ENCODE measurements at places on chromosomes 2 and 18.
A peak's percentile ranks its signal among the peaks of the same experiment; 100 is the strongest.

DNA sequence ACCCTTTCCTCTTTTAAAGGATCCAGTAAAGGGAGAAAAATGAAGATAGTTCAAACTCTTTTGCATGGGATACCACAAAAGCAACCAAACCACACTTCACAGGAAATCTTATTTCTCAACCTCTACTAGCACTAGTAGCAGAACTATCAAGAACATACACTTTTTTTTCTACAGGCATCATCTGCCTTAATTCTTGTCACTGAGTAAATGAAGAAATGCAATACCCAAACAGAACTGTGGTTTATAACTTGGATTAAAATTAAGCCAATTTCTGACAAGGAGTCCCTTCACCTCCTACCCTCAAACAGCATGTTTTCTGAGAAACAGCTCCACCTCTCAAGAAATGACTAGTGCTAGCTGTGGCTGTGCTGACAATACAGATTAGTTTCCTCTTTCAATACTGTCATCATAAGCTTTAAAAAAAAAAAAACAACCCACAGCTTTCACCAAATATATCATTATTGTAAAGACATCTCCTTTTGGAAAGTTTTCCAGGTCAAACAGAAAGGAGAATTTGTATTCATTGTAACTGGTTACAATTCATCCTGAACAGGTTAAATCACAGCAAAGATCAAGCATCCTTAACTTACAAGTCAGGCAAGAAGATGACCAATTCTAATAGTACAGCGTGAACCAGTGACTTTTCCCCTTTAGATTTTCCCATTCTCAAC, 44.4 kb downstream of the PTPN2 start:
- DNase-seq, result no peak

DNA sequence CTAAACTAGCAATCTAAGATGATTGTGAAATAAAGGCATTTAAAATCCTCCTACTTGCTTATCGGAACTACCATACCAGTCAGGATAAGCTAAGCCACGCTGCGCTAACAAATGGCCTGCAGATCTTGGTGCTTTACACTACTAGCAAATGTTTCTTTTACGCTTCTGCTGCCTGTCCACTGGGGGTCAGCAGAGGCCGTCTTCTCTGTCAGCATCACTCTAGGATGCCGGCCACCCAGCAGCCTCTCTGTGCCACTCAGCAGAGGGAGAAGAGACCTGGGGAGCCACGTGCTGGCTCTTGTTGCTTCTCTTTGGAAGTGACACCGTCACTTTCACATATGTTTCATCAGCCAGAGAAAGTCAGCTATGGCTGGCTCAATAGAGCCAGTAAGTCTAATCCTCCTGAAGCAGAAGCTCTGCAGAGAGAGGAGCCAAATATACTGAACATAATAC, 36.6 kb downstream of the COPS8 start:
- no peak for DNase-seq

- DNase-seq, result no peak
Observed at GRCh38 chr2:192969055-192969454, 774.3 kb upstream of the TMEFF2 start.

GRCh38 chr18:22417496-22418188, at the start of gene CTAGE1:
Gene CTAGE1, minus strand, starts transcription at chr18:22417915. Its CDS starts 104 bp downstream, at chr18:22417811.
- DNase-seq, result no peak

- no peak for DNase-seq
Observed at GRCh38 chr2:231780123-231780908, 766 bp downstream of the PDE6D start.

DNA sequence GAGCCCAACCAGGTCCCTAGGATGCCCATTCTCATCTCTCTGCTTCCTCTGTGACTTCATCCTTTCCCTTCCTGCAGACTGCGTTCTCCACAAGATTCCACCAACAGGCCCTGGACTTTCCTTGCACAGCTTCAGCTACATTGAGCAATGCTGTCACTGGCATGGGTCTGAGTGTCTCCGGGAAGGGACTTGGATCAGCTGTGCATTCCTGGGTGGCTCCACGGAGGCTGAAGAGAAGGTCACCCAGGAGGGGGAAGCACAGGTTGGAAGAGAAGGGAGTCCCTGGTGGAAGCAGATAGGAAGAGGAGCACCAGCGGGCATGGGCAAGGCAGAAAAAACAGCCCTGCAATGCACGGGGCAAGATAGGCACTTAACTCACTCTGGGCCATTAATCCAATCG, 140.5 kb downstream of the UXS1 start:
- no peak for DNase-seq

DNA sequence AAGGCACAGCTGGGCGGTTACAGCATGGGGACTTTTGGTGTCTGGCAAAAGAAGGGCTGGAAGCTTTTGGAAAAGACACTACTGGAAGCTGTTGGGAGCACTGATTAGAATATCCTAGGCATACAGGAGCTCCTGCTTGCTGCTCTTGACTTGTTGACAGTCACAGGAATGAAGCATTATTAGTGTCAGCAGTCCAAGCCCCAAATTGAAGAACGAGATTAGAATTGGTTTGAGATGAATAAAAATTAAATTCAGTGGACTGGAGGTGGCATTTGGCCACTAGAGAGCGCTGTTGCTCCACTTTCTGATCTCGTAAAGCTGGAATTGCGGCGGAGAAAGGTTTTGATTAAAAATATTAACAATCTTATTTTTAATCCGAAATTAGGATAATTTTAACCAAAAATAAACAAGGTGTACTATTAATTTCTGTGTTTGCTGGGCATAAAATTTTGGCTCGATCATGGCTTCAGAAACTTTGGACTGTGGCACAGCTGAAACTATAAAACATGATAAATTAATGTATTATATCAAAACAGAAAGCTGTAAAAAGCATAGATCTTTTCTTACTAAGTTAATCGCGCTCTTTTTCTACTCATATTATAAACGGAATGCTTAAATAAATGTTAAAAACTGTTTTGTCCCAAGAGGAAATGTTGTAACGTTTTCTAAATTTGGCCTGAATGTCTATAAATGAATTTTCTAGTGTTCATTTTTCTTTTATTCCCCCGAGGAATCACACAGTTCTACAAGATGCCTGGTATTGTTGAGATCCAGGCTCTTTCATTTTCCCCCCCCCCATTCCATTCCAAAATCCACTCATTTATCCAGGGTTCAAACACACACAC, 2.4 kb upstream of the HOXD8 start:
- peak; percentile 53 for DNase-seq

GRCh38 chr2:229740279-229740678, 25.9 kb upstream of the DNER start:
- DNase-seq, result no peak

GRCh38 chr2:238326801-238327365, 6.6 kb downstream of the TRAF3IP1 start:
- DNase-seq, result no peak

DNA sequence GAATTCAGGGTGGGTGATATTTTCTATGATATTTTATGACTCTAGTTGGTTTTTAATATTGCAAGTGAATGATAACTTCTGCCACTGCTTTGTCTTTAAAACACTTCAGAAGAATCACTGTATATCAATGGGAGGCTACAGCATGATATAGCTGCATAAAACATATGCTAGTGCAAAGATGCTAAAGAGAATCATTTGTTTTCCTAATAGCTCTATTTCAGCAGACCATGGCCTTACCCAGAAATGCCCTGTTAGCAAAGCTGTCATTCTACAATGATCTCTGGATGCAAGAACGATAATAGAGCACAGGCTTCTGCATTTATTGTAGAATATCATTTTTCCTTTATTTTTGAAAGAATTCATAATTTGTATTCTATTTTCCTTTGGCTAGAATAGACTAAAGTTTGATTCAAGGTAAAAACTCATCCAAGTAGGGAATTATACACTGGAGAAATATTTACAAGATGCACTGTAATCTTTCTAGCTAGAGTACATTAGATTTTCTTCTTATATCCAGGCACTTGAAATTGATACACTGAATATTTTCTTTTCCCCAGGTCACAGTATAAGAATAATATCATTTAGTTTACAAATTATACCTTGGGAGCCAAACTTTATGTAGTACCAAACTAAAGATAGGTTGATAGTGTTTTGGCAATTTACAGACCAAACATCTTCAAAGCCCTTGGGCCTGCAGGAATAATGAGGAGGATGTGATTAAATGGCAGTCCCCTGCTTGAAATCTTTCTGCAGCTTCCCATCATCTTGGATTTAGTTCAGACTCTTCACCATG, 252.6 kb upstream of the LINC00305 start:
- no peak for DNase-seq

- no peak for DNase-seq
Observed at GRCh38 chr2:234630801-234631261, 133.9 kb upstream of the ARL4C start.

DNA sequence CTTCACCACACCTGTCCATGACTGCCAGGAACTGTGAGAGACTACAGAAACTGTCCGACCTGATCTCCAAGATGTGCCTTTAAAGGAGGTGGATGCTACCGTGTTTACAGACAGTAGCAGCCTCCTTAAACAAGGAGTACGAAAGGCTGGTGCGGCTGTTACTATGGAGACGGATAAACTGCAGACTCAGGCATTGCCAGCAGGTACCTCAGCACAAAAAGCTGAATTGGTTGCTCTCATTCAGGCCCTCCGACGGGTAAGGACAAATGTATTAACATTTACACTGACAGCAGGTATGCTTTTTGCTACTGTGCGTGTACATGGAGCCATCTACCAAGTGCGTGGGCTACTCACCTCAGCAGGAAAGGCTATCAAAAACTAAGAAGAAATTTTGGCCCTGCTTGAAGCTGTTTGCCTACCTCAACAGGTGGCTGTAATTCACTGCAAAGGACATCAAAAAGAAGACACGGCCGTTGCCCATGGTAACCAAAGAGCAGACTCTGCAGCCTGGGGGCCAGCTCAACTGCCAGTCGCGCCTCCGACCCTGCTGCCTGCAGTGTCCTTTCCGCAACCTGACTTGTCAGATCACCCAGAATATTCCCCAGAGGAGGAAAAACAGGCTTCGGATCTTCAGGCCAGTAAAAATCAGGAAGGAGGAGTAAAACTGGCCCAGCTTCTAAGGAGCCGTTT, 30.9 kb downstream of the SKA1 start:
- no peak for DNase-seq

GRCh38 chr2:41621095-41621494, 426.7 kb upstream of the PKDCC start:
- no peak for DNase-seq

- DNase-seq, result no peak
Observed at GRCh38 chr2:169291517-169291916, 70.8 kb downstream of the LRP2 start.

- DNase-seq, result no peak
Observed at GRCh38 chr18:52615943-52616342, 275.9 kb downstream of the DCC start.

DNA sequence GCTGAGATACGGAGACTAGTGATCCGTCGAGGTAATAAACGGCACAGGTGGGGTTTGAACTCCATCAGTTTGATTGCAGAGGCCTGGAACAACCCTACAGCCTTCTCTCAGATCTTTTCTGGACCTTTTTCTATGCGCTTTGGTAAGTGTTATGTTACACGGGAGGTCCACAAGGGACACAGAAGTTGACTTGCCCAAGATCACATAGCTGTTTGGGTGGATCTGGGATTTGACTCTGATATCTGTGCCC, 1.1 kb upstream of the DNPEP start:
- no peak for DNase-seq

- DNase-seq, result no peak
Observed at GRCh38 chr2:209388446-209389037, 35.3 kb upstream of the MAP2 start.

DNA sequence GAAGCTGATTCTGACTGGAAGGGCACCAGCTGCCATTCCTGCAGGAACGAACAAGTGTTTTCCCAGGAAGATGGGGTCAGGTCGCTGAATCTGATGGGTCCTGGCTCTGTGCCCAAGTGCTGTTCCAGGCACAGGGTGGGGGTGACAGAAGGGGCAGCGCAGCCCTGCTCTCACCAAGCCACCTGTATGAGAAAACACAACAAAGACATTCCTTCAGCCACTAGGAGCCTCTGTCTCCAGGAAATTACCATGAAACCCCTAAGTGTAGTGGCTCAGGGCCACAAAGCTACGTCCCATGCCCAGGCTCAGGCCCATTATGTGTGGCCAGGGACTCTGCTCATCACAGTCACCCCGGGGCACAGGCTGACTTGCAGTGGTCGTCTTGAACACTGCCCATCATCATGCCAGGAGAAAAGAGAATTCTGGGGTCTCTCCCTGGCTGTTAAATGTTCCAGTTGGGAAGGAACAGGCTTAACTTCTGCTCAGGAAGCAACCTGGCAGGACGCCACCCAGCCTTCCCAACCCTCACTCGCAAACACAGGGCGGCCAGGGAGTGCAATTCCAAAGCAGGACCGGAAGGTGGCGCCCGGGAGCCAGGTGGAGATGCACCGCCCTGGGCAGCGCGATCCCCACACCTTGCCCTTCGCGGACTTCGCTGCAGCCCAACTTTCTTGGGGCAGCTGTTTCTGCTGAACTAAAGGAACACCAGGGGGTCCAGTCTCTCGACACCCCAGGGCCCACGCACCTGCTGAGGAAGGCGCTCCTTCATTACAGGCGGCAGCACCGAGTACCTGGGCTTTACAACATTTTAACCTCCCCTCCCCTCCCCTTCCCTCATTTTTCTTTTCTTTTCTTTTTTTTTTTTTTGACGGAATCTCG, 11.0 kb upstream of the SFTPB start:
- no peak for DNase-seq

- no peak for DNase-seq
Observed at GRCh38 chr2:77391119-77391518, 131.1 kb downstream of the LRRTM4 start.

- no peak for DNase-seq
Observed at GRCh38 chr2:232473467-232473890, 14.2 kb downstream of the ECEL1 start.

- no peak for DNase-seq
Observed at GRCh38 chr2:230643576-230644291, 68.9 kb upstream of the CAB39 start.

DNA sequence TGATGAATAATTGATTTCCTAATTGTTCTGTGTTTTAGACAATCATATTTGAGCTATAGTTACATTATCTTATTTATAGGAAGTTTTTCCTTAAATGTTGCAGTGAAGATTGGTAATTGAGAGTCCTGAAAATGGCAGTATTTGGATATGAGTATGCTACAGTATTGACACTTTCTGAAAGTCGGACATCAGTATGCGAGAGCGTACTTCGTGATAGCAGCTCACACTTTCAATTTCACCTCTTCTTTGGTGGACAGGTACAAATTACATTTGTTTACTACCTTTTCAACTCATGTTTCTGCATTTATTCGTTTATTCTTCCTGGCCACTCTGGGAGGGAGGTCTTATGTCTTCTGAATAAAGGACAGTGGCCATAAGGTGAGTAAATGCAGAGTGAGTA, 38.7 kb downstream of the EML4 start:
- no peak for DNase-seq

DNA sequence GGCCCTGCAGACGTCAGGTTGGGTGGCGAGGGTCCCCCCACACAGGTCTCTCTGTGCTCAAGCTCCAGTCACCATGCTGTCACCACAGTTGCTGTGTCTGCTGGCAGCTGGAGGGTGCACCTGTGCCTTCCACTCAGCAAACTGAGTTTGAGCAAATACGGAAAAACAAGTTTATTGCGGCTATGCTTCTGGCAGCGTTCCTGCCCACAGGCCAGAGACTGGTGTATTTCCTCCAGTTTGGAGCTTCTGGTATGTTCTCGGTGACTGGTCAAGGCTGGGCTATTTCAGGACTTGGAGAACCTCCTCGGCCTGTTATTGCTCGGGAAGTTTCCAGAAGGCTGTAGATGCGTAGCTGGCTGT, 132.6 kb downstream of the SEPTIN10 start:
- DNase-seq, result no peak
